ENCODE measurements at places on chromosomes 2 and 18. TPM values are rescaled to one million over a fixed set of nuclear protein-coding genes. Genes with fewer than 3 reads are reported as not detected.

HOXD4 gene
- not detected for total RNA-seq

LINC00305 gene
- not detected for total RNA-seq

DNA sequence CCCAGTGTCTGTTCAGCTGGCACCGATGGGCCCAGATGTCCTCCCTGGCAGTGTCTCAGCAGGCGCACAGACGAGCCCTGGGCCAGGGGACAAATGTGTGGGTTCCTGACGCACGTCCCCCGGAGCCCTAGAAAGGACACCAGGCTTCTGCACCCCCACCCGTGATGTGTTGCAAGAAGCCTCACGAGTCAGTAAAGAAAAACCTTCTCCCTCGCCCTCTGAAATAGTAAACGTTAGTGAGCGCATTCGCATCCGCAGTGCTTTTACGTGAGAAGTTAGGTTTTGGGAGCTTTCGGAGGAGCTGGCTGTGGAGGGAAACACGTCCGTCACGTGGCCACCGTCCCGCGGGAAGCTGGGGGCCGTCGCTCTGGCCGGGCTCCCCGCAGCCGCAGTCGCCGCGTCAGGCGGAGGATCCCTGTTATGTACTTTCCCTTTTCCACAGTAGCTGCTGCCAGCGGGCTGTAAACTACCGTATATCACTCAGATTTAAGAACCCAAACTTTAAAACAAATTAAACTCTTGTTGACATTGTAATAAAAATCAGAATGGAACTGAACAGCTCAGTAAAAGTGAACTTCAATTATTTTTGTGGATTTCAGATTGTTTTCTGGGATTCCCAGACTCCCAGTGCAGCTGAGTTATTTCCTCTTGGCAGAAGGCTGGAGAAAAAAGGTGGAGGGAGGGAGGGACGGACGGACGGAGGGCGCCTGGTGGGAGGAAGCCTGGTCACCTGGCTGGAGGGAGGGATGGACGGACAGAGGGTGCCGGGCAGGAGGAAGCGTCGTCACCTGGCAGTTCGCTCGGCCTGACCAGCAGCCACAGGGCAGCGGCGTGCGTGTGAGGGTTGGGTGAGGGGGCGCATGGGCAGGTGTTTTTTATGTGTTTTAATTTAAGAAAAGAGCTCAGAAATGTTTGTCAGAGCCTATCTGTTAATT is 112.1 kb downstream of the NFATC1 start:
- peak; percentile 61 for DNase-seq
- H3K4me3 ChIP-seq, result peak overlapping the region; percentile 42
- H3K36me3 ChIP-seq, result peaks cover 9% of the 10 kb centered on the region
- peak overlapping the region; percentile 60 for H3K27ac ChIP-seq
- H3K27me3 ChIP-seq, result no peaks in the 10 kb centered on the region

DNA sequence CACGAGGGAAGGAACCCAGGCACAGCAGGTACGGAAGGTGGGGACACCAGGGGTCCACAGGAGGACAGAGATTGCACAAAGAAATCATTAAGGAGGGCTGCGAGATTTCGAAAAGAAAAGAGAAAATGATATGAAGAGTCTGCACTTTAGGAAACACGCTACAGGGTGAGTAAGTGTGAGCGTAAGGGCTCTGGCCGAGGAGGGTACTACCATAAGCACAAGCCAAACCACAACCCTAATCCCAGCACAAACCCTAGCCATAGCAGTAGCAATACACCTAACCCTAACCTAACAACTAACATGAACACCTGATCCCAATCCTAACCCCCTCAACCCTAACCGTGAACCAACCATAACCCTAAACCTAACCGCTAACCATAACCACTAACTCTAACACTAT is 104.0 kb downstream of the ZNF516 start:
- H3K4me3 ChIP-seq, result no peak overlapping the region
- H3K27ac ChIP-seq, result no peak overlapping the region
- H3K36me3 ChIP-seq, result no peaks in the 10 kb centered on the region
- peaks cover 24% of the 10 kb centered on the region for H3K4me1 ChIP-seq

DNA sequence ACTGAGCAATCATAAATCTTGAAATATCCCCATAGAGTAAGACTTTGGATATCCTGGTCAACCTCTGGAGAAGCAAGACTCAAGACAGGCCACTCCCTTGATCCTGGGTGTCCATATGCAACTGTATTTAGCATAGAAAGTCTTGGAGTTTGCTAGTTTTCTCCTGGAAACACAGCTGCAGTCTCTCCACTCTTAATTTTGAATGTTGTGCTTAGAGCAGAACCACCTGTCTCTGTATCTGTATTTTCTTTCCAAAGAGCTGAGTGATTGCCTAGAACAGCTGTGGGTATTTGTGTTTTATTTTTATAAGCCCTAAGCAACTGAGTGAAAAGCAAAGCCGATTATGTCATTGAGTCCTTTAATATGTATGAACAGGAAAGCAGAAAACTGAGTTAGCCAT is 64.1 kb upstream of the ADAM23 start:
- H3K27ac ChIP-seq, result no peak overlapping the region
- no peaks in the 10 kb centered on the region for H3K4me1 ChIP-seq
- H3K36me3 ChIP-seq, result no peaks in the 10 kb centered on the region
- no peak overlapping the region for H3K4me3 ChIP-seq

- H3K27me3 ChIP-seq, result no peaks in the 10 kb centered on the region
- DNase-seq, result no peak
- H3K4me1 ChIP-seq, result no peaks in the 10 kb centered on the region
- no peak overlapping the region for H3K27ac ChIP-seq
- H3K36me3 ChIP-seq, result no peaks in the 10 kb centered on the region
Measured at GRCh38 chr2:146661473-146662096, 1183.2 kb upstream of the ACVR2A start.

Measured in T-cell (primary cell).